ENCODE measurements at places on chromosomes 11 and 22. TPM values are rescaled to one million over a fixed set of nuclear protein-coding genes. Genes with fewer than 3 reads are reported as not detected.

GRCh38 chr11:28675183-28675582, 567.0 kb downstream of the METTL15 start:
- no peak for DNase-seq

DNA sequence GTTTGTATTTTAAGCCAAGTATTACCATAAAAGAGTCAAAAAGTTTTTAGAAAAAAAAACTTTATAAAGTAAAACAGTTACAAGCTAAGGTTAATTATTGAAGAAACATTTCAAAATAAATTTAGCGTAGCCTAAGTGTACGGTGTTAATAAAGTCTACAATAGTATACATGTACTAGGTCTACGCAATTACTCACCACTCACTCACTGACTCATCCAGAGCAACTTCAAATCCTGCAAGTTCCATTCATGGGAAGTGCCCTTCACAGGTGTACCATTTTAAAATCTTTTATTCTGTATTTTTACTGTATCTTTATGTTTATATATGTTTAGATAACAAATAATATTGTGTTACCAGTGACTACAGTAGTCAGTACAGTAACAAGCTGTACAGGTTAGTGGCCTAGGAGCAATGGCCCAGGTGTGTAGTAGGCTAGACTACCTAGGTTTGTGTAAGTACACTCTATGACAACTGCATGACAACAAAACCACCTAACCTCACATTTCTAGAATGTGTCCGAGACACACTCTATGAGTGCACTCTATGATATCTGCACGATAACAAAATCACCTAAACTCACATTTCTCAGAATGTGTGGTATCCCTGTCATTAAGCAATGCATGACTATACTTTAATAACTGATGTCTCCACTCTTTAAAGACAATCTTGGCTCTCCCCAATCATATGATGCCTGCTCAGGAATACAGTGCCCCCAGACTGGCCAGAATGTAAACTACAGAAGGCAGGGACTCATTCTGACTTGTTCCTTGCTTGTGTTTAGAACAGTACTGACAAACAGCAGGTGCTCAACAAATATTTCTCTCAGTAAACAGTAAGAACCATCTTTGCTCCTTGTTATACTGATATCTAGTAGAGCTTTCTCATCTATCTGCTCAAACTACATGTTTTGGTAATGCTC, 21.2 kb downstream of the KMT5B start:
- no peak for DNase-seq

DNA sequence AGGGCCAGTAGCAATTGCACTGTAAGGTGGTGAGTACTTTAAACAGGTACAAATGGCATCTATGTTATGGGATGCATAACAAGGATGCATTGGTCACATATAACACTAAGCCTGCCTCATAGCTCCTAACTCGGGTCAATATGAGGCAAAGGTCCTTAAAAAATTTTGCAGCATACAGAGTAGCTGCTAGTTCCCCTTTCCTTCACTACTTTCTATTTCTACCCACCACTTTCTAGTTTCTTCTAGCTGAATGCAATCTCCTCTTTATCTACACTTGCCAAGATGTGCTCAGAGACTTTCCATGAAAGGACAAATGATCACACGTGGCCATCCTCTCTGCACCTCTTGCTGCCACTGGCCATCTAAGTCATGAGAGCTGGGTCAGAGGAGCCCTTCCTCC, 9.8 kb downstream of the OR51F2 start:
- DNase-seq = no peak

DNA sequence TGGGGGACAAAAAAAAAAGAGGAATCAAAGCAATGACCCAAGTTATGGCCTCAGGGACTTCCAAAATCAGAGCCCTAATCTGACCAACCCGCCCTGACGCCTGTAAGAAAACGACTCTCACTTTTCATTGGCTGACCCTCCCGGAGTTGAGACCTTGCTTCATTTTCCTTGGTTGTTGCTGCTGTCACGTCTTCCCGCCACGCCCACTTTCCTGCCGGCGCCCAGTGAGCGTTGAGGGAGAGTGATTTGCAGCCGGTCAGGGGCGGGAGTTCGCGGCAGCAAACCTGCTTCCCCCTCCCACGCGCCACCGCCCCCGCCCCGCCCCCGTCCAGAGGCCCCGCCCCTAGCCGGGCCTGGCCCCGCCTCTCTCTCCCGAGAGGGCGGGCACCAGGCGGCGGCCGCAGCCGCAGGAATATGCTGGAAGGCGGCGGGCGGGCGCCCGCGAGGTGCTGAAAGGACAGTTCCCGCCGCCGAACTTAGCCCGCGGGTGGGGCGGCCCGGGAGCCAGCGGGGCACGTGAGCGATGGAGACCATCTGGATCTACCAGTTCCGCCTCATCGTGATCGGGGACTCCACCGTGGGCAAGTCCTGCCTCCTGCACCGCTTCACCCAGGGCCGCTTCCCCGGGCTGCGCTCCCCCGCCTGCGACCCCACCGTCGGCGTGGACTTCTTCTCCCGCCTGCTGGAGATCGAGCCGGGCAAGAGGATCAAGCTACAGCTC, at the start of gene RAB39A:
RAB39A (plus strand) TSS at position 403 of the 721 bp plus-strand sequence; CDS start at position 524, 121 bp downstream.
- peak; percentile 81 for DNase-seq

- no peak for DNase-seq
Measured at GRCh38 chr11:131898949-131899348, 528.5 kb downstream of the NTM start.

GRCh38 chr22:36811094-36811800, 5.6 kb downstream of the PVALB start:
- no peak for DNase-seq

GRCh38 chr11:75789521-75789920, 20.9 kb downstream of the DGAT2 start:
- no peak for DNase-seq

- DNase-seq = no peak
Measured at GRCh38 chr22:44956840-44957767, 52.7 kb downstream of the PHF21B start.

DNA sequence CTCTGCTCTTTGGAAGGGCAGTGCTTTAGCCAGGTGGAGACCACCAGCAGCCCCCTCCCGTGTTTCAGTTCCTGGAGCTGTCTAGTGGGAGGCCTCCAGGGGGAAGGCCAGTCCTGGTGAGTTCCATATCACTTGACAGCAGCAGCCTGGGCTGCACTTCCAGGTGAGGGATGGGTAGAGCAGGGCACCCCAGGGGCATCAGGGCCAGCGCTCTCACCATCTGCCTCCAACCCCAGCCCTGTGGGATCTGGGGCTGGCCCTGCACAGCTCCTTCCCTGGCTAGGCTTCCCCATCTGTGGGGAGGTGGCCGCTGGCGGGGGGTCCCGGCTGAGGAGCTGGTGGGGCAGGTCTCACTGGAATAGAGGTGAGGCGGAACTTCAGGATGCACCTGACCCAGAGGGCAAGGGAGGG, 60.5 kb downstream of the MORC2 start:
- peak; percentile 28 for DNase-seq

DNA sequence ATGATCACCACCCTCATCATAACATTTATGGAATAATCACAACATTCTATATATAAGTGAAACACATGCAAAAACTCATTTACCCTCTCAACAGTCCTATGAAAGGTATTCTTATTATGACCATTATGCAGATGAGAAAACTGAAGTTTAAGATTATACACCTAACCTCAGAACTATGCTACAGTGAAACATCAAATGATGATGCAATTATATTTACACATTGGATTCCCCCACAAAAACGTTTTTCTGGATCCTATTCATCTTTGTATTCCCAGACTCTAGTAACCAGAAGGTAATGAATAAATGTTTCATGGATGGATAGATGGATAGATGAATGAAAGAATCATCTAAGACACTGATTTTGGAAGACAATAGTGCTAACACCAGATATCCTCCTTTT, 54.8 kb downstream of the TCP11L1 start:
- no peak for DNase-seq

DNA sequence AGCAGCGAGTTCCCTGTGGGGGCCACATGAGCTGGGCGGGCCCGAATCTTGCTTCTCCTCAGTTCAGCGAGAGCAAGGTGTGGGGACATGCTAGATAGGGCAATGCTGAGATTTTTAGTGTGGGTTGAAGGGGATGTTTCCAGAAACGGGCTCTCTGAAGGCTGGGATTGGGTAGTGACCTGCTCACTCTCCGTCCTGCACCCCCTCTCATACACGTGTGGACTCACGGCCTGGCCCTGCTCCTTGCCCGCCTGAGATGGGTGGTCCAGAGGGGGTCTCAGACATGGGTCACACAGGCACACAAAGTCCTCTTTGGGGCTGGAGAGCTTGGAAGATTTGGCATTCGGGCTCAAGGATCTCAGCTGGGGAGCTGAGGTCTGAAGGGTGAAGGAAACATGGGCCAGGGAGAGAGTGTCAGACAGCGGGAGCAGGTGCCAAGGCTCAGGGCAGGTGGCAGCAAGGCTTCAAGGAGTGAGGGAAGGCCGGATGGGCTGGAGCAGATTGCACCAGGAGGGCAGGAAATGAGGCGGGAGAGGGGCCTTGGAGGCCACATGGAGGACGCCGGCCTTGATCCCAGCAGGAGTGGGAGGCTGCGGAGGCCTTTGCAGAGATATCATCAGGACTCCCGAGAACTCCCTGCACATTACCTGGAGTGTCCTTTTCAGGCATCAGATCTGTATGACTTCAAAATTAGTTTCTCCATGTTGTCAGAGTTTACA, 74.1 kb downstream of the PARVB start:
- peak; percentile 44 for DNase-seq

DNA sequence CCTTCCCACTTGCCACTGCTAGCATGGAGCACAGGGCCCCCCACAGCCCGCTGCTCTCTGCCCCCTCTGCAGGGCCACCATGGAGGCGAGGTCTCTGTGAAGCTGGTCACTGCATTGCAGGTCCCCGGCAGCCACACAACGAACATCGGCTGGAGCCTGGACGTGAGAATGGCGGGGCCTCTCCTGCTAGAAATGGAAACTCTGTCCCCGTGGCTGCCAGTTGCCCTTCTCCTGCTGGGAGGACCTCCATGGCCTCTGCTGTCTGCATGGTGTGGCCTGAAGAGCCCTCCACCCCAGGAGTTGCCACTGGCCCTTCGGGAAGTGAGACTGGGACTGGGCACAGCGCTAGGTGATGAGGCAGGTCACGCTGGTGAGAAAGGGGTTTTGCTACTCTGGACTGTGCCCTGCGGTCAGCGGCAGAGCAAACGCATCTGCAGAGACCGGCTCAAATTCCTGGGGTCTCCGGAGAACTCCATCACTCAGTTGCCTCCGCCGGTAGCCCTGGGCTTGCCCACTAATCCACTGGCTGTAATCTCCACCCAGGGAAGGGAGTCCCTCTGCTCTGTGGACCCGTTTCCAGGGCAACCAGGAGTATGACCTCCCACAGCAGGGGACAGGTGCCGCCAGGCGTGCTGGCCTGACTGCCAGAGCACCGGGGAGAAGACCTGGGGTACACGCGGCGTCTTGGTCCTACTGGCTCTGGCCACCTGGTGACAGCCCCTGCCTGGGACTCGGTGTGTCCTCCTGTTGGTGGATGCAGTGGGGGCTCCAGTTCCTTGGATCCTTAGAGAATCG, 806.3 kb downstream of the BRD1 start:
- DNase-seq = peak; percentile 38

GRCh38 chr11:45859661-45860140, 12.4 kb downstream of the CRY2 start:
- DNase-seq = peak; percentile 96

- no peak for DNase-seq
Measured at GRCh38 chr22:16915701-16916100, 90.5 kb upstream of the XKR3 start.

DNA sequence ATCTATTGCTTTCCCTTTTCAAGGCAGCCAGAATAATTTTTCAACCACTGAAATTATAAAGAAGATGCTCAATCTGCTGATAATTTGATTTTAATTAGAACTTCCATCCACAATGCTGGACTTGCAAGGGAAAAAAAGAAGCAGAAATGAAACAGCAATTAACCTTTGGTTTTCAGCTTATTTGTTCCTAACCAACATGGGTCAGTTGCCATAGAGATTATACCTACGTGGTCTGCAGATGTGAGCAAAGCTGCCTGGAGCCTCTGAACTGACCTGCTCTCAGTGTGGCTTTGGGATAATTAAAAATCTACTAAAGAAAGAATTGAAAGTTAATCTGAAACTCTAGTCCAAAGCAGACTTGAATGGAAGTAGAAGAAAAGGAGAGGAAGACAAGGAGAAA, 195.7 kb upstream of the API5 start:
- no peak for DNase-seq

DNA sequence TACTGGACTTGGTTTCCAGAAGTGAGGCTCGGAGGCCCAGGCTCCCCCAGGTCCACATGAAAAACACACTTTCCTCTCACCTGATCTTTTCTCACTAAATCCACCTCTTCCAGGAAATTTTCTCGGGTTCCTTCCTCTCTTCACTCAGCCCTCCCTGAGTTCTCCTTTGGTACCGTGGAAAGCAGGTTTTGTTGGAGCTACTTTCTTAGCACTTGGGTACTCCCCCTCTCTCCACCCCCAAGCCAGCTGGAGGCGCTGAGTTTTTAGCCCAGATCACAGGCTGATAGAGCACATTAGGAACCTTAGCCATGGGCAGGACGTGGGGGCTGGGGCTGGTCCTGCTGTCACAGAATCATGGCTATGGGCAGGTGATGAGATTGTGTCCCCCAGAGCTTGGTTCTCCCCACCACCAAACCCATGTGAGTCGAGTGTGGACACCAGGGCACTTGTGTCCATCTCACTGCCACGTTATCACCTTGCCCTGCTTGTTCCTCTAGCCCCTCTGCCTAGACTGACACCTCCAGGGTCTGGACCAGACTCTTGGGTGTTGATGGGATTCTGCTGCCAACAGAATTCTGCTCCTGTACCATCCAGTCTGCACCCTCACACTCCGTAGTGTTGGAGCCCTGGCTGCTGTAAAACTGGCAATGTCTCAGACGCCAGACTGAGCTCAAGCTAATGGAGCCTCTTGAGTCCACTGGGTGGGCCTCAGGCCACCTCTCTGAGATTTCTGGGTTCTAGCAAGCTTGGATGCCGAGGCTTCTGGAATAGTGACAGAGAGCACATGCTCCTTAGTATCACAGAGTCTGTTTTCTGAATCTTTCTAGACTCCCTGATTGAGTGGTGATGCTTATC, 74.9 kb upstream of the NARS2 start:
- DNase-seq = no peak

GRCh38 chr11:104694259-104695064, 203.8 kb downstream of the CASP12 start:
- no peak for DNase-seq

DNA sequence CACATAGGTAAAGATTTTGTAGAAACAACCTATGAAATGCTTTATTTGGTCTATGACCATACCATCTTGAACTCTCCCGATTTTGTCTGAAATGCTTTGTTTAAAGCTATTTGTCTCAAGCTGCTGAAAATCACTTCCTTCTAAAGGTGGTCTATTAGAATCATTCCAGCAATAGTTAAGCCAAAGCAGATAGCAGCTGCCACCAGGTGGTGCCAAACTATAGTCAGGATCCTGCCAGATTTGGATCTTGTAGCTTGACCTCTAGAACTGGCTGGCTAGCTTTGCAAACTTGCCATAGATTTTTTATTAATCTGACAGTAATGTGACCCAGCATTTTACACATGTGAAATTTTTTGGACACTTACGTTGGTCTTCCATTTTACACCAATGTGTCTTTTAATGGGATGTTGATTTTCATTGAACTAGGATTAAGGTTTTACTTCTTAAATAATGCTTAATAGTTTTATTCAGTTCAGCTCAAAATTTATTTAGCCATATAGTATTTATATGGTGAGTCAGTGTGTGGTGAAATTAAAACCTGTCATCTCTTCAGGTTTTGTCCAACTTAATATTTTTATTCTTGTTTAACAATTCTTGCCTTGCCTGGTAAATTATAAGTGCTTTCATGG, 19.7 kb downstream of the CTR9 start:
- DNase-seq = peak; percentile 59

The FOLR2 gene
- 7.7 TPM for total RNA-seq

The OR52N4 gene
- total RNA-seq = not detected

The ARHGAP42 gene
- total RNA-seq = 15.8 TPM

Data from right lobe of liver (tissue), 6 donors.